Tibial nerve (tissue), 4 donors: ENCODE measurements at places on chromosomes 1 and 21. TPM values are rescaled to one million over a fixed set of nuclear protein-coding genes. Genes with fewer than 3 reads are reported as not detected.

MROH9 gene
- not detected for total RNA-seq

AMPD1 gene
- total RNA-seq = not detected

GRCh38 chr1:204613636-204614035, 71.9 kb downstream of the LRRN2 start:
- no peak for DNase-seq
- H3K36me3 ChIP-seq = no peaks in the 10 kb centered on the region
- no peak overlapping the region for H3K4me3 ChIP-seq
- no peaks in the 10 kb centered on the region for H3K27me3 ChIP-seq
- H3K4me1 ChIP-seq = no peaks in the 10 kb centered on the region

DNA sequence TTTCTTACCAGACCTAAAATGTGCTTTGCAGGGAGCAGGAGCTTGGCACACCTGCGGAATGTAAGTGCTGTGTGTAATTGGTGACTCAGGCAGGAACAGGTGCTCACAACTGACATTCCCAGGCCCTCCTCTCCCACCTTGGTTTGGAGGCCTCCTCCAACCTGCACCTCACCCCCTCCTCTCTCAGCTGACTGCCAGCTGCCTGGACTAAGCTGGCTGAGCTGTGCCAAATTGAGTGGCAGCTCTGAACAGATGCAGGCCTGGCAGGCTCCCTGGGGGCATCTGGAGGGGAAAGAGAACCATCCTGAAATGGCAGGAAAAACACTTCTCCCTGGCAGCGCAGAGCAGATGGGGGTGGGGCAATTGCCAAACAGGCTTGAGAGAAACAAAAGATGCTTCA, 91.7 kb upstream of the PGBD5 start:
- no peak overlapping the region for H3K27ac ChIP-seq
- H3K27me3 ChIP-seq = no peaks in the 10 kb centered on the region
- H3K36me3 ChIP-seq = no peaks in the 10 kb centered on the region
- H3K4me3 ChIP-seq = no peak overlapping the region

CNR2 gene
- total RNA-seq = not detected
